Stimulated activated CD4-positive, alpha-beta T cell treated with anti-CD3 and anti-CD28 coated beads, Interleukin-15, amount 100 ng/mL, for 24 hours (primary cell): ENCODE measurements at places on chromosomes 6 and 20.

DNA sequence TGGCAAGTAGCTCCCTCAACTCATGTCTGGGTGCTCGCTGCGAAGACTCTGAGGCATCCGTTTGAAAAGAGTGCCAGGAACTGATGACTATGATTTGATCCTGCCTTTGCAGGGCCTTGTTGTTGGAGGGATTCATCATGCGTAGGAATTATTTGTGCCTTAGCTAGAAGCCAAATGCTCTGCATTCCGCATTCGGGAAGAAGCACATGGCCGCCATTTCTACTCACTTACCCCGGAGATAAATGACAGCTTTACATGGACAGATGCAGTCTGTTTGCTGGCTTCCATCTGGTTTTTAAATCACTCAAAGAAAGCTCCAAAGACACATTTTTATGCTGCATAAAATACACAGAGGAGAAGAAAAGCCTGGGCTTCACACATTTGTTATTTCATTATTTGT, 363.3 kb upstream of the CDH4 start:
- DNase-seq = no peak

GRCh38 chr6:138518054-138518453, 18.8 kb upstream of the NHSL1 start:
- DNase-seq = no peak

DNA sequence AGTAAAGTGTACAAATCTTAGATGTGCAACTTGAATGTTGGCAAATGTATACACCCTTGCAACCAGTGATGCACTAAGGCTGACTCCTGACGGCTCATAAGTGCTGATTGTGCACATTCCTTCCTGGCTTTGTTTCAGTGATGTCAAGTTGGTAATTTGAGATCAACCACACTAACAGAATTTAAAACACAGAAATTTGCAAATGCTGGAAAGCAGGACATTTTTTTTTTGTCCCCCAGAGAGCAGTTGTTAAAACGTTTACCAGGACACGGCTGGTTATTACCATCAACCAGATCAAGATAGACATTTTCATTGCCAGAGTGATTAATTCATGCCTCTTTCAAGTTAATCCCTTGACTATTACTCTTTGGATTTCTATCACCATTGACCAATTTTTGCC, 735.6 kb downstream of the RFPL4B start:
- DNase-seq = no peak

- no peak for DNase-seq
These were observed 2.6 kb upstream of the NOTCH4 start for GRCh38 chr6:32226434-32226833.

GRCh38 chr6:43465948-43466347, 10.6 kb upstream of the DLK2 start:
- DNase-seq = no peak
